HuH-7 (cell line): ENCODE measurements at places on chromosomes 16 and 17.

DNA sequence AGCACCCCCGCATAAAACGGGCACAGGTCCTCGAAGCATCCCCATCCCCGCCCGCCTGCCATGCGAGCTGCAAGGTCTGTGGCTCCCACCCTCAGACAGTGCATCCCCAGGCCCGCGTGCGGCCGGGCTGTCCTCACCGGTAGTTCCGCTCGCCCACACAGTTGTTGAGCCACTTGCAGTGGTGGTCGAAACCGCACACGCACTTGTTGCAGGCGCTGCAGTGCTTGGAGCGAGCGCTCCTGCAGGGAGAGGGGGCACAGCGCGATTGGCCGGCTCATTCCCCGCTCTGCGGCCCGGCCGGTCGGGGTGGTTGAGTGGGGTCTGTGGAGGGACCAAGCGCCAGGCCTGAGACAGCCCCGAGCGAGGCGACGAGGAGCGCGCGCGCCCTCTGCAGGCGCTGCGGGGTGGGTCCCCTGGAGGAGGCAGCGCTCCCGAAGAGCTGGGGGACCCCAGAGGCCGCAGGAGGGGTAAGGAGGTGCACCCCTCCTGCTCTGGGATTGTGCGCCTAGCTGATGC is 6.0 kb upstream of the TPPP3 start:
- DNase-seq = peak; percentile 89

GRCh38 chr16:48117217-48118105 is 38.3 kb downstream of the ABCC12 start:
- peak; percentile 76 for DNase-seq

- DNase-seq = no peak
These were observed 168.5 kb downstream of the MSI2 start for GRCh38 chr17:57424777-57425188.

GRCh38 chr17:50101346-50102163 is 6.4 kb downstream of the PDK2 start:
- no peak for DNase-seq

DNA sequence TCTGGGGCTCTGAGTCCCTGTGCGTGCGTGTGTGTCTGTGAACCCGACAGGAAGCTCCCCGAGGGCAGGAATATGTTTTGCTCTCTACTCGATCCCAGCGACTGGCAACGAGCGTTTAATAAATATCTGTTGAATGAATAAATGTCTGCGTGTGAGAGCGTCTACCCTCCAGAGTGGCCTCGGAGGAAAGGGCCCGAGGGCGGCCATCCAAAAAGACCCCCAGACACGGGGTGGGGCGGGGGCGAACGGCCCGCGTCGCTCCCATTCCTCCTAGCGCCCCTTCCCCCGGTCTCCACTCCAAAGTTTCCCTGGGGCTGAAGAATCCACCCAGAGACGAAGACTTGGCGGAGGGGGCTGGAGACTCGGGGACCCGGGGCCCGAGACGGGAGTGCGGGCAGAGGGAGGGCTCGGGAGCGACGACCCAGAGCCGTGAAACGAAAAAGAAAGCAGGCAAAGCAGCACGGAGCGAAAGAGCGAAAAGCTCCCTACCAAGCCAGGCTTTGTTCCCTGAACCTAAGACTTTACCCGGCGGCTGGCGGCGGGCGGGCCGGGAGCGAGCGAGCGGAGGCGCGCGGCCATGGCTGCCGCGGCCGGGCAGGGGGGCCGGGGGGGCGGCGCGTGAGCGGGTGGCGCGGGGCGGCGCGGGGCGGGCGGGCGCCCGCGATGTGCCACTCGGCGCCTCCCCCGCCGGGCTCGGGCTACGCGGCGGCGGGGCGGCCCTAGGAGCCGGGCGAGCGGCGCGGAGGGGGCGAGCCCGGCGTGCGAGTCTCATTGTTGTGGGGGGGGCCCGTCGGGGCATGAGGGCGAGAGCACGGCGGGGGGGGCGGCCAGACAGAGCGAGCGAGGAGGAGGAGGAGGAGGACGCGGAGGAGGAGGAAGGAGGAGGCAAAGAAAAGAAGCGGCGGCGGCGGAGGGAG is at the start of gene MLLT6:
TSS of gene MLLT6 (plus strand) at position 668 of the 917 bp plus-strand sequence. CDS start 360 bp downstream, outside the sequence.
- no peak for DNase-seq

- no peak for DNase-seq
These were observed 54.9 kb downstream of the LDHD start for GRCh38 chr16:75061669-75062068.

DNA sequence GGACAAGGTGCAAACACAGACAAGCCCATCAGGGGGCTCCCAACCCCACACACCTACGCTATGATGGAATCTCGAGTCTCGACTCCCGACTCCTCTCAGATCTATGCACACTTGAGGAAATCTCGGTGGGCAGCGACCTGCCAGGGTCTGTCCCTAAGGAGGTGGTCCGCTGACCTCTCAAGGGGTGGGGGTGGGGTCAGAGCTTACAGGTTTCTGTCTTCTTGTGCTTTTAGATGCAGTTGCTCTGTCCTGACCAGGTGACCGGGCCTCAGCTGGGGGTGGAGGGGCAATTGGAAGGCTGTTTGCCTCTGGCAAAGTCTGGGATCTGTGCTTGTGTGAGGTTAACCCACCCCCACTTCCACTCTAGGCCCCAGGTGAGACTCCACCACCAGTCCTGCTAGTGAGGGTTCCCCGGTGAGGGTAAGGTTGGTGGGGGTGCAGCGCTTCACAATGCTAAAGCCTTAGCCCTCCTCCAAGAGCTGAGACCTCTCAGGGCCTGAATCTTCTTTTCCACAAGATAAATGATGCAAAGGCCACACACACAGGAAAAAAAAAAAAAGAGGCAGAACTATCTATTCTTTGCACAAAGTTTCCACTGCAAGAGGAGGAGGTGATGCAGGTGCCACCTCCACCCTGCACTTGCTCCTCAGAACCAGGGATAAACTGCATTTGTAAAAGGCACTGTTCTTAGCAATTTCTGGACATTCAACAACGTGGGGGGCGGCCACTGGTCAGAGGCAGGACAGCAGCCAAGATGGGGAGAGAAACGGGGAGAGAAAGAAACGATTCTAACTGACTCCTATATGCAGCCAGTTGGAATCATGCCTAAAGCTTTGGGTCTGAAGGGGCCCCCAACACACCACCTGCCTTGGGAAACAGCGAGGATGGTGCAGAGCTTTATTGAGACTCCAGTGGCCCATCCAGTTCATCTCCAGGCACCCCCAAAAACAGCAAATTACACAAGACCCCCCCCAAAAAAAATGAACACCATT is 4.1 kb downstream of the CISD3 start:
- peak; percentile 67 for DNase-seq

DNA sequence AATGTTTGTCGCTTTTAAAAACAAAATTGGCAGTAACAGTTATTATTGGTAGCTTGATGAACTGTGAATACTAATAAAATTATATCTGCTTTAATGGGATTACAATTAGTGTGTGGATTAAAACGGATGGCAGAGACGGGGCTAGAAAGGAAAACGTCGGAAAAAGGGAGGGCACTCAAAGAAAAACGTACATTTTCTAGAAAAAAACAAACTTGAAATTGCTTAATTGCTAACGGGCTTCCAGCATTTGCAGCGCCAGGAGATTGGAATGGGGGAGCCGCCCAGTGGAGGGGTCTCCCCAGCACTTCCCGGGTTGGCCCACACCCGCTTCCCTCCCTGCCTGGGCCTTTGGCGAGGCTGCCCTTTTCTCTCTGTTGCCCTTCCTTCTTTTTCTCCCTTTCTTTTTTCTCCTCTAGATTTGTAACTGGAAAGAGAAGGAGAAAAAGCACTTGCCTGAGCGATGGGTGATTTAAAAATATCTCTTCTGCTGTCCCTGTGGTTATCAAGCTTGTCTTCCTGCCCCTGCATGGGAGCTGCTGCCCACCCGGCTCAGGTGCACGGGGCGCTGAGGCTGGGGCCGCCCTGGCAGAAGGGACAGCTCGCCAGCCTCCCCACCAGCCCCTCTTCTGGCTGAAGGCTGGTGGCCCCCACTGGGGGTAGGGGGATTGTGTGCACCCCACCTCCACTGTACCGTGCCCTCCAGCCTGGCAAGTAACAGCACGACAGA is 5.9 kb downstream of the BAHCC1 start:
- DNase-seq = no peak

GRCh38 chr17:36149296-36149820 is 27.1 kb downstream of the TBC1D3B start:
- no peak for DNase-seq

- no peak for DNase-seq
These were observed 32.3 kb downstream of the GRB7 start for GRCh38 chr17:39769974-39770587.

DNA sequence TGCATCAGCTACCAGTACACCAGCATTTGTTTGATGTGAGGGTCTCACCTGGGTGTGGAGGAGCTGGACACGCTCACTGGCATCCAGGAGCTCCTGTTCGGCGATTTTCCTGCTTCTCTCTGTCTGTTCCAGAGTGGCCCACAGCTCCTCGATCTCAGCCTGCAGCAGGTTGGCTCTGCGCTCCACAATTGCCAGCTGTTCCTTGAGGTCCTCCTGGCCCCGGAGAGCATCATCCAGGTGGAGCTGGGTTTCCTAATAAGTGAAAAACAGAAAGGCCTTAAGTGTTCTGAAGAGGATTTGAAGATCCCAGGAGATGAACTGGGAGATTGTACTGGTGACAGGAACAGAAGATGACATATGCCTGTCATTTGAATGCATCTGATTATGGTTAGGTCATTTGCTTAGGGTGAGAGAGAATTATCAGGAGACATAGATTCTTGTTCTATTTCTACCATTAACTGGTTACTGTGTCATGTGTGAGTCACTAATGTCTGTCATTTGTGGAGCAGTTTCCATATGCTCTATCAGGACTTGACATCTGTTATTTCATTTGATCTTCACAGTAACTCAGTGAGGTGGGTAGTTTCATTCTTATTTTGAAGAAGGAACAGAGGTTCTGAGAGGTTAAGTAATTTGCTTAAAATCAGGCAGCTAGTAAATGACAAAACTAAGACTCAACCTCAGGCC is 21.5 kb upstream of the MYH13 start:
- DNase-seq = no peak

DNA sequence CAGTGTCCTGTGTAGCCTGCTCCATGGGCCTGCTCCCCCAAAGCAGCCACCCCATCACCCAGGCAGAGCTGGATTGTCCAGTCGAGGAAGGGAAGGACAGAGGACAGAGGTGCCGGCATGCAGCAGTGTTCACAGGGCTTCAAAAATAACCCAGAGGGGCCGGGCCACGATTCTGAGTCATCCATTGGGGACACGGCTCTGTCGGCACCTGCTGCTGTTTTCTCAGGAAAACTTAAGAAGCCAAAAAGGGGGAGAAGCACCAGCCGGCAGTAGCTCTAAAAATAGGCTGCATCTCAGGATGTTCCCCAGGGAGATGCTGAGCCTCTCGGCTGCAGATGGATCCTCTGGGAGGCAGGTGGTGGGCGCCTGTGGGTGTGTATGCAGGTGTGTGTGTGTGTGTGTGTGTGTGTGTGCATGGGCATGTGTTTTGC is 1.6 kb downstream of the CA7 start:
- DNase-seq = no peak

DNA sequence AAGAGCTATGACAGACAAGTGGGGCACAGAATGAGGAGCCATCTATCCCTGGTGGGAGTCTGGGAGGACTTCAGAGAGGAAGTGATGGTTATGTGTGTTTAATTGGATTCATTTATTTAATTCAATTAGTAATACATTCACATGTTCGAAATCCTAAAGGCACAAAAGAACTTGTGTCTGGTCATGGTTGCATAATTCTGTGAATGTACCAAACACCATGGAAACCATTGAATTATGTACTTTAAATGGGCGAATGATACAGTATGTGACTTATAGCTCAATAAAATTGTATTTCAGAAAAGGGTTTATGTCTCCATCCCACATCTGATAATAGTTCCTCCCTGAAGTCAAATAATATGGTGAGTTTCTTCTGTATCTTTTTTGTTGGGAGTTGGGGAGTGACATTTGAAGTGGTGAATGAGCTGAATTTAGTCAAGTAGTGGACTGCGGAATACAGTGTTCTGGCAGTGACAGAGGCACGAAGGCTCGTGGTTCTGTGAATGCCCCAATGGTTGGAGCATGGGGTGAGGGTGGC is 19.8 kb upstream of the G6PC1 start:
- DNase-seq = no peak

DNA sequence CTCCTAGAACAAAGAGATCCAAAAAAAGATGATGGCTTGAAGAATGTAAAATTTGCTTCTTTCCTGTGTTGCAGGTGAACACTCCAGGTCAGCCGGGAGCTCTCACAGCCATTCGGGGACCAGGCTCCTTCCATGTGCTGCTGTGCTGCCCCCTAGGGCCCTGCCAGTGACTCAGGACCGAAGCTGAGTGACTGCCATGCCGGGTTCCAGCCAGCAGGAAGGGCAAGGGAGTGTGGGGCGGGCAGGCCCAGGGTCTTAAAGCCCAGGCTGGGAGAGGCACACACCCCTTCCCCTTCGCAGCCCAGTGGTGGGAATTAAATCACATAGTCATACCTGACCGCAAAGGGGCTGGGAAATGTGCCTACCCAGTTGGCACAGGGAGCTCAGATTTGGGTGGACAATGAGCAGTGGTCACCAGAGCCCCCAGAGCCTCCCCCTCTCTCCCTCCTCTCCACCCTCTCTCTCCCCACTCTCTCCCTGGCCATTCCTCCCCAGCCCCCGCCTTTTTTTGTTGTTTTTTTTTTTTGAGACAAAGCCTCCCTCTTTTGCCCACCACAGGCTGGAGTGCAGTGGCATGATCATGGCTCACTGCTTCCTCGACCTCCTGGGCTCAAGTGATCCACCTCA is 11.5 kb downstream of the EPOP start:
- peak; percentile 82 for DNase-seq
